ENCODE measurements at places on chromosomes 2 and 18.

GRCh38 chr2:190173392-190173791 is 110.9 kb upstream of the MSTN start:
- no peak for DNase-seq

DNA sequence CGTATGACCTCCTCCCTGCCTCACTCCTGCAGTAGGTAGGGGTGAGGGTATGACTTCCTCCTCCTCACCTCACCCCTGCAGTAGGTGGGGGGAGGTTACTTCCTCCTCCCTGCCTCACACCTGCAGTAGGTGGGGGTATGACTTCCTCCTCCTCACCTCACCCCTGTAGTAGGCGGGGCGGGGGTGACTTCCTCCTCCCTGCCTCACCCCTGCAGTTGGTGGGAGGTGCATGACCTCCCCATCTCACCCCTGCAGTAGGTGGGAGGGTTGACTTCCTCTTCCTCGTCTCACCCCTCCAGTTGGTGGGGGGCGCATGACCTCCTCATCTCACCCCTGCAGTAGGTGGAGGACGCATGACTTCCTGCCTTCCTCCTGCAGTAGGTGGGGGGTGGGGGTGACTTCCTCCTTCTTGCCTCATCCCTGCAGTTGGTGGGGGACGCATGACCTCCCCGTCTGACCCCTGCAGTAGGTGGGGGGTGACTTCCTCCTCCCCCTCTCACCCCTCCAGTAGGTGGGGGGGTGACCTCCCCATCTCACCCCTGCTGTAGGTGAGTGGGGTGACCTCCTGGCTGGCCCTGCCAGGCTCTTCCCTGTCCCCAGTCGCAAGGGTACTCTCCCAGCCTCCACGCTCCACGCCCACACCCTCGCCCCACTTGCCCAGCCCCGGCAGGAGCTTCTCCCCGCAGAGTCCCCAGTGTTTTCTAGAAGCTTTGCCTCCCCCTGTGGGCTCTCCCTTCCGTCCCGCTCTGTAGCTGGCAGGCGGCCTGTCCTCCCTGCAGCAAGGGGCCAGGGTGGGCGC is 39.3 kb downstream of the TSHZ1 start:
- no peak for DNase-seq

GRCh38 chr2:205909184-205909572 is 176.8 kb downstream of the INO80D start:
- no peak for DNase-seq

- no peak for DNase-seq
Measured at GRCh38 chr2:10283106-10284062, 19.3 kb upstream of the HPCAL1 start.

GRCh38 chr2:134796373-134796772 is 42.0 kb upstream of the ACMSD start:
- no peak for DNase-seq

DNA sequence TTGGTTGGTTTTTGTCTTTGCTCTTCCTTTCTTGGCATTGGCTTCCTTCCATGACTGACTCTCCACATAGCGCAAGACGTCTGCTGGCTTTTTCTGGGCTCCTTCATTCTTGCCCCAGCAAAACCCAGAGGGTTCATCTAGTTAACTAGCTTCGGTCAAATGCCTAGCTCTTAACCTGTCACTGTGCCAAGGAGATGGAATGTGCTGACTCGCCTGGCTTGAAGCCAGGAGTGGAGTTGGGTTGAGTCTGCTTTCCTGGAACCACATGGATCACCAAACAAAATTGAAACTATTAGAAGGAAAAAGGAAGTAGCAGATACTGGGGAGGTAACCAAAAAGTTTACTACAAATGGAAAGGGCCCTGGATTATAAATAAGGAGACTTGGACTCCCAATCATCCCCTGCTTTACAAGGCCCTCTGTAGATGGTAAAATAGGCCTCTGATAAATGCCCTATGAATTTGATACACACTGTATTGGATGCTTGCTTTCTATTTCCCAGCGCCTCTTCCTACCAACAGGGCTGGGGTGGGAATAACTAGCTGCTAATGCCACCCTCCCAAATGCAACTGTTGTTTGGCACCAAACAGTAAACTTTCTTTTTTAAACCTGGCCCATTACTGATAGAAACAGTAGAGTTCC is 11.3 kb downstream of the MALT1 start:
- no peak for DNase-seq

DNA sequence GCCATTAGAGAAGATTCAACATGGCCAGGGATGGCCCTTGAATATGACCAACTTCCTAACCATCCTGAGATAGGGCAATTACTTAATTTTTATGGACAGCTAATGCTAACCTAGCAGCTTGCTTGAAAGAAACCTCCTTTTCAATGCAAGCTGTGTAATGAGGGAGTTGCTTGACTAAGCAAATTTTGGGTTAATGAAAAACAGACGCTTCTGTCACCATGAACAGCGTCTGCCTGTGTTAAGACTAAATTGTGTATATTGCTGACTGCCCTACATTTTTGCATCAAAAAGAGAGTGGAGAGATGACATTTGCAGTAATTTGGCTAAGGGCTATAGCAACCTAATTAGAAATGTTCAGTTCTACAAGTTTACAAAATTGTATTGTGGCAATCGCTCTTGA is 319.2 kb upstream of the LRATD1 start:
- DNase-seq, result no peak

- no peak for DNase-seq
Measured at GRCh38 chr2:173226899-173227698, 127.6 kb upstream of the CDCA7 start.

GRCh38 chr2:118878531-118879149 is 31.2 kb upstream of the EN1 start:
- no peak for DNase-seq

DNA sequence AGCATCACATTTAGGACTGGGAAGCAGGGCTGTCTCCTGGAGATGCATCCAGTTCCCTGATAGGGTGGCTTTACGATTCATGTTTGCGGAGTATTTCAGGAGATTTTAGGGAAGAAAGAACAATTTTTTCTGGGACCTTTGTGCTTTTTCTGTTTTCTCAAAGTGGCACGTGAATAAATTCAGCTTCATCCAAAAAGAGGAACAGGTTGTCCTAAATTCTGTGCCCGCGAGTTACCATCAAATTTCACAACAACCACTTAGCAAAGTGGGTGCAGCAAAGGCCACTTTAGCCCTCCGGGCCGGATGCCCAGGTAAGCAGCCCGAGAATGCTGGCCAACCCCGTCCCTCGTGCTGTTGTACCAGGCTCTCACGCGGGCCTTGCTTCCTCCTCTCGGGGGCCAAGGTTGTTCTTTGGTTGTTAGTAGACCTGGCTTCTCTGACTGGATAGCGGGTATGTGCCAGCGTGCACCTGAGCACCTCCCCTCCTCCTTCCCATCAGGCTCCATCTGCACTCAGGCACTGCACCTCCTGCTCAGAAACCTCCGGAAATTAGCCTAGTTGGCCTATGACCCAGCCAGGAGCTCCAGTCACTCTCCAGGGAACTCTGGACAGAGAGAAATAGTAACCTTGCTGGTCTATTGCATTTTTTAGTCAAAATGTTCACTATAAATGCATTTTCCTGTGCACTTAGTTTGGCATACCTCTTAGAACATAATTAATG is 83.0 kb downstream of the CMPK2 start:
- DNase-seq, result no peak

GRCh38 chr2:190909680-190910079 is 29.1 kb downstream of the GLS start:
- no peak for DNase-seq

DNA sequence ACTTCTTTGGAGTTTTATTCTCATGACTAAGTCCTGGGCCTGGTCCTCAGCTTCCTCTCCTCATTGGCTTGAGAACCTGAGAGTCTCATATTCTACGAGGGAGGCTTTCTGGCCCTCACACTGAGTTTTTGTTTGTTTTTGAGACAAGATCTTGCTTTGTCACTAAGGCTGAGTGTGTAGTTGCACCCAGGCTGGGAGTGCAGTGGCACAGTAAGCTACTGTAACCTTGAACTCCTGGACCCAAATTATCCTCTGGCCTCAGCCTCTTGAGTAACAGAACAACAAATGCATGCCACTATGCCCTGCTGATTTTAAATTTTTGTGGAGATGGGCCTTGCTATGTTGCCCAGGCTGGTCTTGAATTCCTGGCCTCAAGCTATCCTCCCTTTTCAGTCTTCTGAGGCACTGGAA is 22.6 kb downstream of the PRKRA start:
- no peak for DNase-seq

DNA sequence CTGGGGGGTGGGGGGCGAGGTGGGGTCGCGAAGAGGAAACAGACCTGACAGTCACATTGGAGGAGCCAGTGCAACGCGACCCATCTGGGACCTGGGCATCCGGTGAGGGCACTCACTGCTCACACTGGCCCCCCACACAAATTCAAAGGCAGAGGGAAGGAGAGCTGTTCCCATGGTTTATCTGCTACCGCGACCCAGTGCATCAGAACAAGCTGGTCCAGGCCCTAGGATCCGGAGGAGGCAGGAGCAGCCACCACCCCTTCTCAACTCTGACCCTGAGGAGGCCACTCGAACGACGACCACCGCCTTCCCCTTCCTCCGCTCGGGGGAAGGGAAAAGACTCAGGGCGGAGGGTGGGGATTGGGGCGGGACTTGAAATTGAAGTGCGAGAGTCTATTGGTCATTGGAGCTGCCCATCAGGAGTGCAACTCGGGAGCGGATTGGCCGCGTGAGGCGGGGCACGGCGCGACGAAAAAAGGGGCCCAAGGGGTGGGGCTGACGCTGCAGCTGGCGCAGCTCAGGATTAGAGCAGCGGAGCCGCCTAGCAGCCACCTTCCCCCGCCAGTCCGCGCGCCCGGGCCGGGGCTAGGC is at the start of gene CDK5R2:
Gene CDK5R2, plus strand, starts transcription at position 526 of the 591 bp plus-strand sequence. CDS start 155 bp downstream, outside the sequence.
- peak; percentile 69 for DNase-seq

- no peak for DNase-seq
Measured at GRCh38 chr2:1561259-1561658, 148.0 kb downstream of the TPO start.

DNA sequence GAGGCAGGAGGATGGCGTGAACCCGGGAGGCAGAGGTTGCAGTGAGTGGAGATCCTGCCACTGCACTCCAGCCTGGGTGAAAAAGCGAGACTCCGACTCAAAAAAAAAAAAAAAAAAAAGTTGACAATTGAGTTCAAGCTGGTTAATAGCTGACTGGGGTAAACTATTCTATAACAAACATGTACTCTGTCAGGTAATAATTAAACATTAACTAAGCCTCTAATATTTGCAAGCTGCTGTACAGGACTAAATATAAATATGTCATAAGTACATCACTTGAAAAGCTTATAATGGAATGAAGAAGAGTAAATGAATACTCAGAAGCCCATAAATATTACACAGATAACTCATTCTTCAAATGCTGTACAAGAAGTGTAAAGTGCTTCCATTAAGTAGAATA is 190.4 kb upstream of the CRIM1 start:
- no peak for DNase-seq

- DNase-seq, result no peak
Measured at GRCh38 chr18:33873112-33873511, 295.1 kb downstream of the ASXL3 start.

DNA sequence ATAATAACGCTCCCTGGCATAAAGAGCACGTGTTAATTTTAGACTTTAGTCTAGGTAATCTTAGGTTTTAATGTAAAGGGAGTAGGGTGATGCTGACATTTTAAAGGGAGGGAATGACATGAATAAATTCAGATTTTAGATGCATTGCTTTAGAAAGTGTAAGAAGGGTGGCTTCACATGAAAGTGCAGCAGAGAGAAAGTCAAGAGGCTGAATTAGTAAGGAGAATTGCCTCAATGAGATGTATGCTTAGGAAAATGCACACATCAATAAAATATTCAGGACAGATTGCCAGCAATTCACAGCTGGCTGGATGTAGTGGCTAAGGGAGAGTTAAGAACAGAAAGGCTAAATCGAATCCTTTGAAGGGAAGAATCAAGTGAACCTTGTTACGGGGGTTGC is 165.5 kb upstream of the CDH19 start:
- DNase-seq, result no peak

DNA sequence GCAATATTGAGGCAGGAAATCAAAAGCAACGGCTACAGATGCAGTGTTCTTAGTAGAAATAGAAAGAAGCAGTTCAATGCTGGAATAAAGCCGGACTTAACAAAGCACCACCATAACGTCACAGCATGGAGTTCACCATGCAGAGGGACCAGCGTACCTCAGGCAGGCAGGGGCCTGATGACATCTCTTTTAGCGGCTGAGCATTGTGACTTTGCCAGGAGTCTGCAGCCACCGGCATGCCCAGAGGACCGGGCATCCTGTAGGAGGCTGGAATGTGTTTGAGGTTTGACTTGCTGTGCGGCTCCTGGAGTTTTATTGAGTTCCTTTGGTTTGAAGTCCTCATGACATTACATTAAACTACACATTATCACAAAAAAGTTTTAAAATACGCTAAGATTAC is 139.8 kb downstream of the UXS1 start:
- no peak for DNase-seq

DNA sequence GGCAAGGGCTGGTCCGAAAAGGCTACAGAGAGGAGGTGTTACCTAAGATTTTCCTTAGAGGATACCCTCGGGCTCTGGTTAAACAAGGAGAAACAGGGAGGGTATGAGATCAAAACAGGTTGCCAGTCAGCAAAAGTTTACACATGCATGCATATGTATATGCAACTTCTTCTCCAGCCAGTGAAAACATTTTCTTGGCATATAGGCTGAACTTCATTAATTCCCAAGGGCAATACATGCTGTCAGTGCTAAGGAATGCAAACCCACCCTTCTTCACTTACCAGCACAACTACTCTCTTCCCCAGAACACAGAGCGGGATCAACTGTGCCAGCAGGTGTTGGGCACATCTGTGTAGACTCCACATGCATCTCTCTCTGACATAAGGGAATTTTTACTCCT is 176.0 kb downstream of the GFPT1 start:
- DNase-seq, result no peak

GRCh38 chr2:23518481-23519333 is 133.7 kb downstream of the KLHL29 start:
- no peak for DNase-seq

DNA sequence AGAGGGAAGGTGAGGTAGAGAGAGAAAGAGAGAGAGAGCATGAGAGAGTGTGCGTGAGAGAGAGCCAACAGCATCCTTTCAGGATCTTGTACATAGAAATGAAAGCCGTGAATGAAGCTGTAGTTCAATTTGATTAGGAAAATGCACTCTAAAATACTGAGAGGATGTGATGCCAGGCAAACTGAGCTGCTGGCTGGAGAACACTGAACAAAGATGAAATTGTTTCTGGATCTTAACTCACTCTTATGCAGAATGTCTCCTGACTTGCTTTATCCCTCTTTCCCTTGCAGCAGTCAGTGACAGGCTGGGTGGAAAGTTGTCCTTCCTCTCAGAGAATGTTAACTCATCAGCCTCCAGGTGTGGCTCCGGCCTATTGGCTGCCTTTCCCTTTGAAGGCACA is 10.7 kb downstream of the LYPD1 start:
- no peak for DNase-seq
